Activated CD4-positive, alpha-beta T cell treated with anti-CD3 and anti-CD28 coated beads for 48 hours (primary cell): ENCODE measurements at places on chromosomes 3 and 15.

GRCh38 chr3:157618075-157618760 lies 115.0 kb upstream of the VEPH1 start:
- no peak for DNase-seq

DNA sequence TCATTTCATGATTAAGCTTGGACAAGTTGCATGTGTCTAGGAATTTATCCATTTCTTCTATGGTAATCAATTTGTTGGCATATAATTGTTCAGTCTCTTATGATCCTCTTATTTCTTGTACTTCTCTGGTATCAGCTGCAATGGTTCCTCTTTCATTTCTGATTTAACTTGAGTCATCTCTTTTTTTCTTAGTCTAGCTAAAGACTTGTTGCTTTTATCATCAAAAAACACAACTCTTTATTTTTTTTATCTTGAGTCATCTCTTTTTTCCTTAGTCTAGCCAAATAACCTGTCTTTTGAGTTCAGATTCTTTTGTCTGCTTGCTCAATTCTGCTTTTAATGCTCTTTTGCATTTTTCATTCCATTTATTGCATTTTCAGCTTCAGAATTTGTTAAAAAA lies 37.3 kb downstream of the UBE3A start:
- no peak for DNase-seq

- no peak for DNase-seq
These were observed 78.2 kb upstream of the VEPH1 start for GRCh38 chr3:157581371-157581770.

- no peak for DNase-seq
These were observed 19.2 kb downstream of the EID1 start for GRCh38 chr15:48896869-48897814.

DNA sequence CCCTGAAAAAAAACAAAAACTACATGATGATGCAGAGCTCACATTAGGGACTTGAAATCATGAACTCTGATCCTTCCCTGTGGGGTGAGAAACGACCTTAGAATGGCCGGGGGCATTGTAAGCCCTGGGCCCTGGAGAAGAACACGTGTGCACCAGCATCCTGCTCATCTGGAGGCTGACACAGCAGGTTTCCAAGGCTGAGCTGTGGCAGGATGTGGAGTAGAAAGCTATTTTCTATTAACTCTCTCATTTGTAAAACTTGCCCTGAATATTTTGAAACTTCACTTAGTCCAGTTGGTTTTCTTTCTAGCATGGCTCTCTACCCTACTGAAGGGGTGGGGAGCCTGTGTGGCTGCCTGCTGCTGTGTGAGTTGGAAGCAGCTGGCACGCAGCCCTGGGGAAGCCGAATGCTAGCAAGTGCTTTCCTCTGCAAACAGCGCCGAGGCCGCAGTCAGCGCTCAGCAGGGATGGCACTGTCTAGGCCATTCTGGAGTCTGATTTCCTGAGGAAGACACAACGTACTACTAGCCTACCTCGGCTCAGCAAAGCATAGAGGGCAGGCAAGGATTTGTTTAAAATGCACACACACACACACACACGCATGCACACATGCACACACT lies 58.0 kb downstream of the GABRG3 start:
- DNase-seq: no peak

GRCh38 chr3:69500604-69501003 lies 114.7 kb upstream of the FRMD4B start:
- no peak for DNase-seq

- DNase-seq: no peak
These were observed 27.4 kb downstream of the RAD51 start for GRCh38 chr15:40722354-40722753.

- no peak for DNase-seq
These were observed 85.1 kb downstream of the MTHFS start for GRCh38 chr15:79811406-79812405.

DNA sequence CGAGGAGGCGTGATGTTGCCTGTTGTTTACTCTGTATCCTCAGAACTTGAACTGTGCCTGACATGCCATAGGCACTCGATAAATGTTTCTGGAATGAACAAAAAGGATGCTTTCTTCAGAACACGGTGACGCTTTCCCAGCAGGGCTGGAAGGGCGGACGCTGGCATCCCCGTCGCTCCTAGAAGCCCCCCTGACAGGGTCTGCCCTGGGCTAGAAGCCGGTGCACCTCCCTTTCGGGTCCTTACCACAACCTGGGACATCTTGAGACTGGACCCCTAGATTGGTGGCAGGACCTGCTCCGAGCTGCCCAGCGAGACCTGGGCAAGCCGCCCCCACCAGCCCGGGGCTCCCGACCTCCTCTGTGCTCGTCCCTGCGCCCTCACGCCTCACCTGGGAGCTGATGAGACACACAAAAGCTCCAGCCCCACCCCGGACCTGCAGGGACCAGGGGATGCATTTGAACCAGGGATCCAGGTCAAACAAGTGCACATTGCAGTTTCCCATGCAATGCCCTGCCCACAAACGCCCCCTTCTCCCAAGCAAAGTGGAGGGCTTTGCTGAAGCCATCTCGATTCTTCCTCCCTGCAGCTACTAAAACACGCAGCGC lies 131.2 kb upstream of the MEF2A start:
- no peak for DNase-seq

- DNase-seq: no peak
These were observed 26.1 kb downstream of the STARD5 start for GRCh38 chr15:81297603-81298575.
